CD8-positive, alpha-beta memory T cell (primary cell): ENCODE measurements at places on chromosomes 11 and 22.

- DNase-seq: no peak
- H3K36me3 ChIP-seq: no peaks in the 10 kb centered on the region
Observed at GRCh38 chr11:17521106-17521900, 22.9 kb downstream of the USH1C start.

DNA sequence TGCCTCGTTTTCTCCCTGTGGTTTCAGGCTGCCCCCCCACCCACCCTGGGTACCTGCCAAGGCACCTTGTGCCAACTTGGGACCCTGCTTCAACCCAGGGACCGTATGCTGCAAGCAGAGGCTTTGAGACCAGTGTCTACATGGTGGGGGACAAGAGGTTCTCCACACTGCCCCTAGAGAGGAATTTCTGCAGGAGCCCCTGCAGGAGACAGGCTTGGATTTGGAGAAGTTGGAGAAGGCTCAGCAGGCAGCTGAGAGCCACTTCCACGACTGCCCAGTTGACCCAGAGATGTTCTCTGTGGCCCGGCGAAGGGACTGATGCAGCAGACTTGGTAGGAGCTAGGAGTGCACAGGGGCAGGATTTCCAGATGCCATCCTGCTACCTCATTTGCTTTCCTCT lies 20.1 kb upstream of the NNMT start:
- no peaks in the 10 kb centered on the region for H3K4me1 ChIP-seq
- H3K27ac ChIP-seq: no peak overlapping the region
- no peaks in the 10 kb centered on the region for H3K36me3 ChIP-seq
- DNase-seq: no peak
- no peak overlapping the region for H3K4me3 ChIP-seq

DNA sequence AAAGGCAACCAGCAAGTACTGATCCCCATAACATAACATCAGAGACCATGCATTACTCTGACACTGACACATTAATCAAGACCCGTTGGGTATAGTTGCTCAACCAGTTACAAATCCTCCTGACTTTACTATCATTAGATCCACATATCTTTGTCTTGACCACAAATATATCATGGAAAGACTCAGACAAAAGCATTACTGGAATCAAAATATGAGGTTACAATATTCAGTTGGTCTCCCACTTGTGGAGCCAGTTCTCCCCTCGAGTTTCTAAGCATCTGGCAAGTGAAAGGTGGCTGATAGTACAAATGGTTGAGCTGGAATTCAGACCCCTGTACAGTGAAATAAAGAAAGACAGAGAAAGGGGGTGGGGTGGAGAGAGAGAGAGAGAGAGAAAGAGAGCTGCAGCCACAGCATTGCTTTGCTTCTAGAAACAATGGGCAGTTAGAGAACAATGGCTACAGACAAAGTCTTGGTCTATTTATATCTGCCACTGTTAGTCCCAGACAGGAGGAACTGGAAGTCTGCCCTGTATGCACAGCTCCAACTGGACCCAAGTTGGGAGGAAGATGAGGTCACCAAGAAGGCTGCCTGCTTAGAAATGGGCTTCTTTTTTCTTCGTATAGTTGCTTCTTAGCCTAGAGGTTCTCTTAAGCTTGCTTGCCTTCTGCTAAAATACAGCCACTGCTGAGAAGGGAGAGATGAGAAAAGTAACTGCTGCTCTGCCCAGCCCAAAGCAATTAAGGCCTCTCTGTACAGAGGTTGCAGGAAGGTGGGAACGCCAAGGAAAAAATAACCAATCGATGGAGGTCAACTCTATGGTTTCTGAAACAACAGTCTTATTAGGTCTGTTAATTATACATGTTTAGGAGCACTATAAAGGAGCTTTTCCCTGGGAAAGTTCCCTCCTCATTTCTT lies 85.5 kb downstream of the ETS1 start:
- no peaks in the 10 kb centered on the region for H3K27me3 ChIP-seq
- DNase-seq: no peak
- no peak overlapping the region for H3K27ac ChIP-seq
- peaks cover 35% of the 10 kb centered on the region for H3K36me3 ChIP-seq
- peak overlapping the region; percentile 37 for H3K4me3 ChIP-seq

DNA sequence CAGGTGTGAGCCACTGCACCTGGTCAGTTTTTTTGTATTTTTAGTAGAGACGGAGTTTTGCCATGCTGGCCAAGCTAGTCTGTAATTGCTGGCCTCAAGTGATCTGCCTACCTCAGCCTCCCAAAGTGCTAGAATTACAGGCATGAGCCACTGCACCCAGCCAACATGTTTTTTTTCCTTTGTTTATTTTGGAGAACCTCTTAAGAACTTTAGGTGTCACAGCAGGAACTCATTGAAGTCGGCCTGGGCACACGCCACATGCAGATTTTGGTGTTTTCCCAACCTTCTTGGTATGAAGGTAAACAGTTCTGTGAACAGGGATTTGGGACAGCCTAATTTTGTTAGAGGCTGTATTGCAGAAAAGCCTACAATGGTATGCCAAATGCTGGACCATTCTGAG lies 9.4 kb downstream of the DIXDC1 start:
- H3K36me3 ChIP-seq: no peaks in the 10 kb centered on the region
- DNase-seq: no peak
- H3K27ac ChIP-seq: no peak overlapping the region
- H3K4me3 ChIP-seq: no peak overlapping the region
- H3K27me3 ChIP-seq: no peaks in the 10 kb centered on the region

- no peak overlapping the region for H3K4me3 ChIP-seq
- no peak for DNase-seq
- H3K27ac ChIP-seq: no peak overlapping the region
- no peaks in the 10 kb centered on the region for H3K27me3 ChIP-seq
Observed at GRCh38 chr11:44190883-44191230, 95.4 kb downstream of the EXT2 start.

DNA sequence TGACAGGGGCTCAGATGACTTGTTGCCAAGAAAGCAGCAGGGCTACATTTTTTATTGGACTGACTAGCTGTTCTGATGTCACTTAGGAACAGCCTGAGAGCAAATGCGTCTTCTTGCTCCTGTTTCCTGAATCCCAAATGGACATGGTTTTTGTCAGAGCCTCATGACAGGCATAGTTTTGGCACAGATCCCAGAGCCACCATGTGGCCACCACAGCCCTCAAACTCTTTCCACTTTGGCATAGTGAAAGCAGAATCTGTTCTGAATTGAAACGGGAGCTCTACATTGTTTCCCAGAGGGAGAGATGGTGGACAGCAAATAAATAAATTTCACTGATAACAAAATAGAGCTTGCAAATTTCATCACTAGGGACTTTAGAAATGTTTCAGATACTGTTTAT lies 222.2 kb downstream of the C11orf87 start:
- no peaks in the 10 kb centered on the region for H3K27me3 ChIP-seq
- no peak overlapping the region for H3K4me3 ChIP-seq
- no peak for DNase-seq
- H3K27ac ChIP-seq: no peak overlapping the region
- no peaks in the 10 kb centered on the region for H3K36me3 ChIP-seq
- no peaks in the 10 kb centered on the region for H3K4me1 ChIP-seq
